ENCODE measurements at places on chromosomes 1 and 21.

- peak; percentile 81 for DNase-seq
Measured at GRCh38 chr1:2199042-2199810, 4.7 kb upstream of the FAAP20 start.

DNA sequence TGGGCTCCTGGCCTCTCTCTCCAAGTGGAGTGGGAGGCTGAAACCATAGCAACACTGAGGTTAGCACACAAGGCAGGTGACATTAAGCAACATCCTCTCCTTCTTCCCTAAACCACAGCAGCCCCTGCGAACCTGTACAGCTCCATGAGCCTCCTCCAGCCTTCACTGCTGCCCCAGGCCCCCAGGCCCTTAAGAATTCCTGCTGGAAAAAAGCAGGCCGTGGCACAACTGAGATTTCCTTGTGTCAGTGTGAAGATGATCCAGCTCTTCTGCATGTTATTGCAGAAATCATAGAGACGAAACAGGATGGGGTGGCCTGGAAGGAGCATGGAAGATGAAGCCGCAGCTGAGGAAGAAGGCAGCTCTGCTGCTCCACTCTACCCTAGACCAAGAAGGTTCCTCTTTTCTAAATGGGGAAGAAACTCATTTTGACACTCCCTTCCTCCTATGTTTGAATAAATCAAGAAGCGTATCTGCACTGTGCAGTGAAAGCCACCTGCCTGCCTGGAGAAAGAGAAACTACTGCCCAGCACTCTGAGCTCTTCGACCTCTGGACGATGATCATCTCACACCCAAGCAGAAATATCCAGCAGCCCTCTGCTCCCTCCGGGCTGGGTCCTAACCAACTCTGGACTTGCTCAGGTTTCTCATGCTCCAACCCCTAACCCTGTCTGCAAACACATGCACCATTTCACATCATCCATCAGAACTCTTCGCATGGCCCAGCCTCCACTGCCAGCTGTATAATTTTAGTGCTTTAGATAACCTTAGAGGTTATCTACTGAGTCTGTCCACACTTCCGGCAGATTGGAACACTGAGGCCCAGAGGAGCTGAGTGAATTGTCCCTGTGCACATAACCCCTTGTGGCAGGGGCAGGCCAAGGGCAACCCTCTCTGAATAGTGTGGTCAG lies 20.7 kb downstream of the SH3BP5L start:
- no peak for DNase-seq

DNA sequence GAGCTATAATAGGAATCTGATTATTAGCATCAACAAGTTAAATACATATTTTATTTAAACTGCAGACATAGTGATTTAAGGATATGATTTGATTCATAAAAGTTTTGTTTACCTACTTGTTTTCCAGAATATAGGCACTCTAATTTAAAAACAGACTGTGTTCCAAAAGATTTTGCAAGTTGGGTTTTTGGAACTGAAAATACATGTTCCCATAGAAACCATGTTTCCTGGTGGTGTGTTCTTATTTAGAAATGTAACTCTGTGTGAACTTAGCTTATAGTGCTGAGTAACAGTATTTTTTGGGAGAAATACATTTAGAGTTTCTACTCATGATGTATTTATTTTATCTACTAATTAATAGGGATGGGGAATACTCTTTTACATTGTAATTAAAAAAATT lies 21.8 kb downstream of the USP25 start:
- DNase-seq: no peak

GRCh38 chr1:111471012-111471411 lies 2.8 kb upstream of the C1orf162 start:
- peak; percentile 91 for DNase-seq

- no peak for DNase-seq
Measured at GRCh38 chr1:169361281-169361680, 6.3 kb downstream of the NME7 start.

DNA sequence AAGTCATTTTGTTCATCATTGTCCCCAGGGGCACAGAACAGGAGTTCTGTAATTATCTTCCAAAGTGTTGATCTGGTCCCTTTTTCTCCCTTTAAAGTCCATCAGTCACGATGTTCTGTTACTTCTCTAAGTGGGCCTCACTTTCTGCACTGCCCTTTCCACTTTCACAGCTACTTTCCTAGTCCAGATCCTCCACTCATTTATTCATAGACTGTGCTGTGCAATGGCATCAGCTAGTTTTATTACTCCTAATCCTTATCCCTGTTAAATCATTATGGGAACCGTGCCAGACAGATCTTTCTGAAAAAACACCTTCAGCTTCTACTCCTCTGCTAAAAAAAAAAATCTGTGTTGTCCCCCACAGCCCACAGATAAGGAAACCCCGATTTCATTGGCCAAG lies 64.0 kb upstream of the BCL10 start:
- no peak for DNase-seq

GRCh38 chr1:180309338-180309737 lies 79.3 kb downstream of the LHX4 start:
- no peak for DNase-seq

GRCh38 chr1:162878000-162878596 lies 17.1 kb upstream of the CCDC190 start:
- DNase-seq: no peak

GRCh38 chr1:218925777-218926176 lies 247.9 kb upstream of the LYPLAL1 start:
- DNase-seq: no peak

DNA sequence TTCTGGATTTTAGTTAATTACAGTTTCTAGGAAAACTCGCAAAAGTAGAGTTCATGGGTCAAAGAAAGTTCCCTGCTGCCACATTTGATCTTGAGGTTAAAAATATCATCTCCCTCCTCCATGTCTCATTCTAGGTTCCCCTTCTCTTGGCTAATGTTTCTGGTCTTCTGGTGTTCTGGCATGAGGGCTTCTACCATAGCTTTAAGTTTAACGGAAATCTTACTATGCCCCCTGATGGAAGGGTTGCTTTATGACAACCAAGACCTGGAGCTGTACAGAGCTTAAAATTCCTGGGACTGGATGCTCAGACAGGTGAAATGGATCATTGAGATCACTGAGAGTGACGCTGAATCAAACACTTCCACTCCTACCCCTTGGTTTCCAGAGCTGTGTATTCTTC lies 1881.7 kb downstream of the MRPL39 start:
- DNase-seq: no peak

DNA sequence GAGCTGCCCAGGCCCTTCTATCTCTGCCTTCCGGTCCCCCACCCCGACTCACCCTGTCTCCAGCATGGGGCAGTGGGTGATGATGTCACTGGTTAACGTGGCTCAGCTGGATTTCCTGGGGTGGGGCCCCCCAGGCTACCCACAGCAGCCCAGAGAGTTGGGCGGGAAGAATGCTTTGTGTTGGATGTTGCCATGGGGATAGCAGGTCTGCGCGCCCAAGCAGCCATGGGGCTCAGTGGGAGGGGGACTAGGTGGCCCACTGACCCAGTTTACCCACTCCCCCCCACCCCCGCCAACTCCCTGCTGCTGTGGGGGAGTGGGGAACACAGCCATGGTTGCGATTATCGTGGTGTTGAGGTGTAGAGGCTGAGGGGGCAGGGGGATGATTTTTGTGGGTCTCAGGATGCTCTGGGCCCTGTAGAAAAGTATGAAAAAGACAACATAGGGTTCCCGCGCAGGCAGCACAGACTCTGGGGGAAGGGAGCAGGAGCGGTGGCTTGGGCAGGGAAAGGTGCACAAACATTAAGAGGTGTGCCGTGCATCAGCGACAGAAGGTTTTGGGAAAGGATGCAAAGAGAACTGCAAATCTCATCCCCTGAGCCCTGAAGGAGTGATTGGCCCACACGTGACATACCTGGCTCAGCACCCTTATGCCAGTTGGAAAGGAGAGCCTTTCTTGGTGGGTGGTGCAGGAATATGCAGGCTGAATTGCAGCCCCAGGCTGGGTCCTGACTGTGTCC lies 8.5 kb downstream of the CELSR2 start:
- DNase-seq: no peak

DNA sequence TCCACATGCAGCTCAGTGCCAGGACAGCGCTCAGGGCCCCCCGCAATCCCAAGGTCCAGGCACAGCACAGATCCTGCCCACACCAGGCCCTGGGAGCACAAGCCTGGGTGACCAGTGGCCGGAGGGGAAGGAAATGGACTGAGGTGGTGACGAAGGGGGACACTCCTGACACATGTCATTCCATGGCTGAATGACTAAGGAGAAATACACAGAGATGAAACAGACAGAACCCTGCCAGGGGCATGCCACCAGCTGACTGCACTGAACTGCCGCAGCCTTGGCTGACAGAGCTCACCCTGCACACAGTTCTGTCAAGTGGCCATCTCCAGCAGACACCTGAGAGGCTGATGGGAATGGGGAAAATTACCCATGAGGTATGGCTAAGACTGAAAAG lies 56.1 kb downstream of the HSF2BP start:
- DNase-seq: no peak

DNA sequence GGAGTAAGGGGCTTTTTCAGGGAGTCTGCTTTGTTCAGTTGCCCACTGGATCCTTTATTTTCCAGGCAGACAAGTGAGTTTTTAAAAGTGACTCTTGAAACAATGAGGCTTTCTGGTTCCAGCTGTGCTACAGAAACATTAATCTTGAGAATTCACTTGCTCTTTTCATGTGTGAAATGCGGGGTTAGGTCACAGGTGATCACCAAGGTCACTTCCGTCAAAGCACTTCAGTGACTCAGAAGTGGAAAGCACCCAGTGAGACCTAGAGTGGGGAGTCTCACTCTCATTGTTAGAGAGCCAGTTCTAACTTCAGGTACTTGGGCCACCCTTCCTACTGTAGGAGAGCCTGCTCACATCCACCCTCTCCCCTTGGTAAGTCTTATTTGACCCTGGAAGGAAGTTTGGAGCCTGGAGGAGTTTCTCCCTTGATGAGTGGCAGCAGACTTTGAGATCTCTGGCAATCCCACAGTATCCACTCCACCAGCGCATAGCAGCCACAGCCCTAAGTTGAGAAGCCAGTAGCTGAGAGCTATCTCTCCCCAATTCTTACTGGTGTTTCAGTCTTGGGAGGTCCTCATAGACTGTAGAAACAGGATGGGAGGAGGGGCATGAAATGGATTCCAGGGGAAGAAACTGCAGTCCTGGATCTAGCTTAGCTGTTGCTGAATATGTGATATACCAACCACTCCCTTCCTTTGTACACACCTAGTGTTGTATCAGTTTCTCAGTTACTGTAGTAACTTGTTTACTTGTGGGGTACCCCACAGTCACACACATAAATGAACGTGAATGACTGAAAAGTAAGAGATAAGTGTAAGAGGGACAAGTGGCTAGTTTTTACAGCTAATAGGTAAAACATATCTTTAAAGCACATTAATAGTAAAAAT lies 3.1 kb downstream of the TACSTD2 start:
- peak; percentile 49 for DNase-seq

GRCh38 chr1:116408193-116408592 lies 35.1 kb downstream of the ATP1A1 start:
- no peak for DNase-seq

DNA sequence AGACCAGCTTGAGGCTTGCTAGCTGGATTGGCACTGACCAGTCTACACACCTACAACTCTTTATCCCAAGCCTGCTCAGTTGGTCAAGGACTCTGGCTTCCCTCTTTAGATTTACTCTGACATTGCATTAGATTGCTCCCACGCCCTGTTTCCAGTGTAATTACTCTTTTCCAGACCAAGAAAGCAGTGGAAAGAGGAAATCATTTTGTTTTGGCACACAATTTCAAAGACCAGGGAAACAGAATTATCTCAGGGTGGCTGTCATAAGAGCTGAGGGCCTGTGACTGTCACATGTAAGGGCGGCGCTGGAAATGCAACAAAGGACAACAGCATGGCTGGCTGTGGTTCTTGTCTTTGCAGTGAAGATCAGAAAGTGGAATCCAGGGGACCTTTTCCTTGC lies 302.7 kb downstream of the HHAT start:
- no peak for DNase-seq

DNA sequence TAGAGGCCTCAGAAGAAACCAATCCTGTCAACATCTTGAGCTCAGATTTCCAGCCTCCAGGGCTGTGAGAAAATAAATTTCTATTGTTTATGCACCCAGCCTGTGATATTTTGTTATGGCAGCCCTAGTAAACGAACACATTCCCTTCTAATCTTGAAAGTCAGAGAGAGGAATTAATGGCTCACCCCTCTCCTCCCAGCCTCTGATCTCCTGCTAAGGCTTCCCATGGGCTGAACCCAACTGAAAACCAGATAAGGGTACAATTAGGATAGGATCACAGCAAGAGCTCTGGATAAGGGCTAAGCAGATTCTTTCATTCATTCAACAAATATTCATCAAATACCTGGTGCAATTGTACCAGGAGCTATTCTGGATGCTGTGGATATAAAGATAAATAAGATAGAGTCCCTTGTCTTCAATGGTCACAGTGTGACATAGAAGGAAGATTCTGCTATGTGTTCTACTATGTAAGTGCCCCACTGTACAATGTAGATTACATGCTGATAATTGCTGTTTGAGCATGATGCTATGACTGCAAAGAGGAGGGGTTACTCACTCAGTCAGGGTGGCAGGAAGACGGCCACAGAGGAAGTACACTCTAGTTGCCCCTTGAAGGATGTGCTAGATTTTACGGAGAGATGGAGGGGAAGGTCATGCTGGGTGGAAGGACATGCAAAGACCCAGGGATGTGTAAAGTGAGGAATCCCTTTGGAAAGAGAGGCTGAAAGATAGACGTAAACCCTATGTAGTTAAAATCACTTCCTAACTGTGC lies 203.3 kb upstream of the JUN start:
- DNase-seq: no peak

DNA sequence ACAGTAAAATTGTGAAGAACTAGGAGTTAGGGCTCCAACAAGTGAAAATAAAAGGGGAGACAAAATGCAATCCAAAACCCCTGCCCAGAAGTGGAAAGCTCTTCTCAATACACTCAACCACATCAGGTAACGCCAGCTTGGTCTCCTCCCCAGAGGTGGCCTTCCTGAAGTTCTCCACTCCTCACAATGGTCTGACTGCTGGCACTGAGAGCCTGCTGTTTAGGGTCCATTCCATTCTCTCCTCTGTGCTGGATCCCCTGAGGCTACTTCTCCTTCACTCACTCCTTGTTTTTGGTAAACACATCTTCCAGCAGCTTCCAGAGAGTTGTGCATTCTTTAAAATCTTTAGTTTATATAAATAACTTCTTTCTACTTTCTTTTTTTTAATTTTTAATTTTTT lies 189.5 kb downstream of the KCNT2 start:
- no peak for DNase-seq

DNA sequence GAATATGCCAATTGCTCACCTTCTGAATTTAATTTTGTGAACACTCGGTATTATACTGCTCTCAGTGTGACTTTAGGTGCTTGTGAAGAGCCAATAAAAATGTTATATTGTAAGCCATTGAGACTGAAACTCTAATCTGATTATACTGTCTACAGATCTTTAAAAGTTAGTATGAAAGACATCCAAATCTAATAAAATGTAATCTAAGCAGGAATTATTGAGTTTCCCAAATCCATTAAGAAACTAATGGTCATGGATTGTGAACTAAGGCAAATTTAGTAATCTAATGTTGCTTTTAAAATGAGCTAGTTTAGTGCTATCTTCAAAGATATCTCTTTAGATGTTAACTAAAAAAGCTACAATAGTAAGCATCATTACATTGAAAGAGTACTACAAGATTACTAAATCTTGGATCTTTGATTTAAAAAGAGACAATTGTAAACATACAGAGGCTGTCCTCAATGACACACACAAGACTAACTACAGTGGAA lies 1132.4 kb upstream of the B3GALT2 start:
- DNase-seq: no peak

GRCh38 chr1:46996659-46997281 lies 26.7 kb upstream of the CYP4X1 start:
- no peak for DNase-seq
